Activated CD4-positive, alpha-beta T cell treated with anti-CD3 and anti-CD28 coated beads for 36 hours (primary cell): ENCODE measurements at places on chromosomes 5 and 9. TPM values are rescaled to one million over a fixed set of nuclear protein-coding genes. Genes with fewer than 3 reads are reported as not detected.

The CDC20B gene
- total RNA-seq: not detected

The GPR150 gene
- total RNA-seq: 0.37 TPM

- H3K27me3 ChIP-seq: no peaks in the 10 kb centered on the region
- DNase-seq: no peak
- no peak overlapping the region for H3K27ac ChIP-seq
- no peak overlapping the region for H3K4me3 ChIP-seq
- H3K36me3 ChIP-seq: no peaks in the 10 kb centered on the region
Measured at GRCh38 chr5:118434522-118434921, 553.8 kb downstream of the DTWD2 start.

- peak overlapping the region; percentile 80 for H3K27ac ChIP-seq
- H3K4me3 ChIP-seq: no peak overlapping the region
- peaks cover 30% of the 10 kb centered on the region for H3K4me1 ChIP-seq
- DNase-seq: no peak
Measured at GRCh38 chr5:149563466-149563865, 12.2 kb upstream of the CSNK1A1 start.

DNA sequence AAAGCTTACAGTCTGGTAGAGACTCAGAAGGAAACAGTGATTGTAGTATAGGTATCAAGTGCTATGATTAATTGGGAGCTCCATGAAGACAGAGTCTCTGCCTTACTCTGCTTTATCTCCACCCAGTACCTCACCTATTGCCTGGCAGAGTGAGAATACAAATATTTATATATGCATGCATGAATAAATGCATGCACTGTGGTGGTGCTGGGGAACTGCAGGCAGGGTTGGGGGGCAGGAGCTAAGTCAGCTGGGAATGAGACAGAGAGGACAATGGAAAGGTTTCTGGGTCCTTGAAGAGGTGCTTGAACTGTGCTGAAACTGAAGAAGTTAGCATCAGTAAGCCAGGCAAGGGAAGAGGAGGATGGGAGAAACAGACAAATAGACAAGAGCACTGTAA is 80.8 kb upstream of the PPP2R2B start:
- H3K27me3 ChIP-seq: peaks cover 2% of the 10 kb centered on the region
- H3K4me3 ChIP-seq: no peak overlapping the region
- H3K27ac ChIP-seq: no peak overlapping the region
- DNase-seq: no peak
- no peaks in the 10 kb centered on the region for H3K4me1 ChIP-seq

GRCh38 chr5:68047035-68047434 is 168.5 kb upstream of the PIK3R1 start:
- no peak overlapping the region for H3K4me3 ChIP-seq
- H3K36me3 ChIP-seq: no peaks in the 10 kb centered on the region
- peaks cover 9% of the 10 kb centered on the region for H3K27me3 ChIP-seq
- no peak overlapping the region for H3K27ac ChIP-seq
- H3K4me1 ChIP-seq: no peaks in the 10 kb centered on the region

DNA sequence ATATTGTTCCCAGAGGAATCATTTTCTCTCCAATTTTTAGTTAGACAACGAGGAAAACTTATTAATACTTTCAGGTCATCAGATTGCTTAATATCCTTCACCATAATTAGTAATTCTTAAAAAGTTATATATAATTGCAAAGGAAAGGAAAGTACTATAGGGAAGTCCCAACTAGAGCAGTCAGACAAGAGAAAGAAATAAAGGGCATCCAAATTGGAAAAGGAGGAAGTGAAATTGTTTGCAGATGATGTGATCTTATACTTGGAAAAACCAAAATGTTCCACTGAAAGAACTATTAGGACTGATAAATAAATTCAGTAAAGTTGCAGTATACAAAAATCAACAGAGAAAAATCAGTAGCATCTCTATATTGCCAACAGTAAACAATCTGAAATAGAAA is 223.5 kb upstream of the MEF2C start:
- H3K27me3 ChIP-seq: peaks cover 2% of the 10 kb centered on the region
- no peak for DNase-seq
- H3K4me3 ChIP-seq: no peak overlapping the region
- H3K4me1 ChIP-seq: no peaks in the 10 kb centered on the region
